ENCODE measurements at places on chromosomes 4 and X.

GRCh38 chr4:41452484-41453225 lies 85.3 kb upstream of the LIMCH1 start:
- no peak for DNase-seq

DNA sequence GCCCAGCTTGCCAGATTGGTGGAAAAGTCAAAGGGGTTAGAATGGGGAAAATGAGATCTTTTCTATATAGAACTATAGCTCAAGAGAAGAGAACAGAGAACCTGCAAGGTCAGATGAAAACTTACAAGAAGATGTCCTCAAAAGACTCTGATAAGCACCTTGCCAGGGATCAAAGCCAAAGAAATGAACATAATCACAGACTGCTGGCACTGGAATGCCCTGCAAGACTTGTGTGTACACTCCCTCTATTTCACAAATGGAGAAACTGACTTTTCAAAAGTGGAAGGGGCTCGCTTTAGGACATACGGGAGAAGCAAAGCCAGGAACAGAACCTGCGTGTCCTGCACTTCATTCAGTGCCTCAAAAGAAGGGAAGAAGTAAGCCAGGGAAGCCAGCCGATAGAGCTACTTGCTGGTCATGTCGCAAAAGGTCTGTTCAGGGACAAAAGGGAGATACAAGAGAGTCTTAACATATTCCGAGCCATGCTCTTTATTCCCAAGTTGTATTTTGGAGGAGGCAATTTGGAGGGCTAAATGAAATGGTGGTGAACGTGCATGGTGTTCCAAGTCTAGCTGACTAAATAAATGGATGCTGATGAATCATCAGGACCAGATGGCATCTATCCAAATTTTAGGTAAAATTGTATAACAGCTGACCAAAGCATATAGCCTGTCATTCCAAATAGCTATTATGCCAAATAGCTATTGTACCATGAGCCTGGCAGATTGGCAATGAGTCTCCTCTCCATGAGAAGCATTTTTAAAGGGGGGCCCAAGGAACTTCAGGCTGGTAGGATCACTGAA lies 175.6 kb upstream of the GPC4 start:
- no peak for DNase-seq

DNA sequence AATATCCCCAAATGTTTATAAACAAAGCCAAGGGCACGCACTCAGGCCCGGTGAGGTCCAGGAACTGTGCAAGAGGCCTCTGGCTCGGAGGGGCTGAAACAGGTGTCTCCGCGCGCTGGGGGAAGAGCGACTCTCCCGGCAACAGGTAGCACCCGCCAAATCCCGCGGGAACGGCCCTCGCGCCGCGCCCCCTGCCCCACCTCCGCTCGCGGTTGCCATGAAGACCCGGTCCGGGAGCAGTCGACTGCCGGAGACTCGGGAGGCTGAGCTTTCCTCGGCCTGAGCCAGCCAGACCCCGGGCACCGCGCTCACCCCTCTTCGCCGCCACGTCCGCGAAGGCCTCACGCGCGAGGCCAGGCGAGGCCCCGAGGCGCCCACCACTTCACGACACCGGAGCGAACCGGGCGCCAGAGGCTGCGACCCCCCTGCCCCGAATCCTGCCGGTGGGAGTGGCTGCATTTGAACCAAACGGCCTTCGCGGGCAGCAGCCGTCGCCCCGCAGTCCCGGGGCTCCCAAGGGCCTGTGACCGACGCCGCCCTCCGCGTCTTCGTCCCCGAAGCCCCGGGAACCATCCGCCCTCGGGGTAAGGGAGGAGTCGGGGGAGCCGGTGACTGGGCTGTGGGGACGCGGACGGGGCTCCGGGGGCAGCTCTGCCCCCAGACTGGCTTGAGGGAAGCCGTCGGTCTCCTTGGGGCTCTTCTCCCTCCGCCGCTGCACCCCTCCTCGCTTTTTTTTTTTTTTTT lies at the start of gene NSUN7:
NSUN7 (plus strand) TSS at position 239 of the 744 bp plus-strand sequence. CDS start 739 bp downstream, outside the sequence.
- peak; percentile 5 for DNase-seq

- DNase-seq, result no peak
These were observed 1444.0 kb downstream of the PCDH18 start for GRCh38 chr4:136088211-136088867.

DNA sequence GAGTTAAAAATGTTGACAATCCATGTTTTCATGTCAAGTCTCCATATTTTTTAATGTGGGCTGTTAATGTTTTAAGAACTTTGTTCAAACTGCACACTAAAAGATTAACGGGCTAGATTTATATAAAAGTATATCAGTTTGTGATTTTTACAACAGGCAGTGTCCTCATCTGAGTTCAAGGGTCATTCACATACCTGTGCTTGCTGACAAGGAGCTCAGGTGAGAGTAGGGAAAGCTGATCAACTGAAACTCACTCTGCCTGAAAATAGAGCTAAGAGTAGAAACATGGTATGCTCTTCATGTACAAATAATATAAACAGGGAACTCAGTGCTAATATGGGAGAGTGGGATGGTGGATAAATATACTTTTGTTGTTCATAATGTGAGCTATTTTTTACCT lies 102.3 kb upstream of the DKK2 start:
- no peak for DNase-seq

GRCh38 chr4:575281-576141 lies 584 bp downstream of the TMEM271 start:
- DNase-seq, result peak; percentile 47

DNA sequence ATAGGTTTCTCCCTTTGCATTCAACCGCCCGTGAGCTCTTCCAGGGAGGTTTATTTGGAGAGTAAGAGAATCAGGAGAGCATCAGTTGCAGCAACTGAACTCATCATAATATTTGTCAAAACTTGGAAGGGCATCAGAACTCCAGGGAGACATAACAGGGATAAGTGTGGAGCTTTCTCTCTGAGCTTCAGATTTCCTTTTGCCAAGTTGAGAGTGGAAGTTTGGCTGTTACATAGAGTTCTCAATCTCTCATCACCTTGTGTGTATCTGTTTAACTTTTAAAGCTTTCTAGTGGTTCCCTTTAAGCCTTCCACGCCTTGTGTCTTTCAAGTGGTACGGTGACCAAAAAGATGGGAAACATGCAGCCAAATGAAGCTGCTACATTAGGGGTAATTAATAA lies 18.8 kb downstream of the BMP3 start:
- no peak for DNase-seq

DNA sequence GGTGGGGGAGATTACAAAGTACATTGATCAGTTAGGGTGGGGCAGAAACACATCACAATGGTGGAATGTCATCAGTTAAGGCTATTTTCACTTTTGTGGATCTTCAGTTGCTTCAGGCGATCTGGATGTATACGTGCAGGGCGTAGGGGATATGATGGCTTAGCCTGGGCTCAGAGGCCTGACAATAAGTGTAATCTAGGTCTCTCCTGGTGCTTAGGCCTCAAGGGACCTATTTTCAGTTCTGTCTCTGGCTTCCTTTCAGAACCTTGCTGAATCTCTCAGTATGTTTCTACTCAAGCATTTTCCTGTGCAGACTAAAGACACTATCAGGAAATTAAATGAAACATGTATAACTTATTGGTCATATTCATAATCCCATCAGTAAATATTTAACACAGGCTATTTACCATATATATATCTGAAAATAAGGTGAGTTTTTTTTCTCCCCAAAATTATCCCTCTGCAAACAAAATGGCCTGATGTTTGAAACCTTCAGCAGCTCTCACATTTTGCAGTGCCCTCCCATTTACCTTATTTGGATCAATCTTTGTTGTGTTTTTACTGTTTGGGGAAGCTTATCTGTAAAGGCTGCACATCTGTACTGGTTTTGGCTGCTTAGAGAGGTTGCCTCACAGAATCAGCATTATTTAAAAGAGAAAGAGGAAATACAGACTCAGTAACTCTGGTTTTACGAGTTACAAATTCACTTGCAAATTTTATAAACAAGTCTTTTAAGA lies 2.3 kb upstream of the ZCCHC4 start:
- no peak for DNase-seq

GRCh38 chrX:56233100-56233499 lies 944 bp downstream of the KLF8 start:
- no peak for DNase-seq

GRCh38 chr4:18733961-18734360 lies 712.4 kb upstream of the LCORL start:
- no peak for DNase-seq

DNA sequence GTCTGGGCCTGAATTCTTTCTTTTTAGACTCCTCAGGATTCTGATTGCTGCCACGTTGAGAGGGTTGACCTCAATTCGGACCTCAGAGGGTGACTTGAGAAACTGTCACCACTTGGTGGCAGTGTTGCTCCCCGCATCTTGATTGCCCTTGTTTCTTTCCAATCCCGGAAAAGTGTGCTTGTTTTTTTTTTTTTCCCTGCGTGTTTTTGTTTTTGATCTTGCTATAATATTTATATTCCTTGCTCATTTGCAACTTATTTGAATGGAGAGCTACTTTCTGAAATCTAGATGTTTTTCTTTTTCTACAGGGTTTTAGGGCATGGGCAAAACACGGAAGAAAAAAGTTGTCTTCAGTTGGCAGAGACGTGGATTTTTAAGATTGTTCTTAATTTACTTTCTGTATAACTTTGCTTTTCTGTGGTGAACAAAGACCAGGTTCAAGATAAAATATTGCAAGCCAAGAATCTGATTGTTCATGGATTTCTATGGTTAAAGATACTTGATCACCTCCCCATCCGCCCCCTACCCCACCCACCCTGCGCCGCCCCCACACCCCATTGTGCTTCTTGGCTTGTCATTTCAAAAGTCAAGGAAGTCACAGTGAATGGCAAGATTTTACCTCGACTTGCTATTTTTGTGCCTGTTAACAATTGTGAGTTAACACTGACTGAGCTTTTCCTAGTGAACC lies 102.0 kb downstream of the PTTG2 start:
- DNase-seq, result peak; percentile 72

- DNase-seq, result peak; percentile 25
These were observed 118.5 kb downstream of the PLS3 start for GRCh38 chrX:115679460-115679859.

- no peak for DNase-seq
These were observed 415.2 kb upstream of the HS3ST1 start for GRCh38 chr4:11843927-11844326.

DNA sequence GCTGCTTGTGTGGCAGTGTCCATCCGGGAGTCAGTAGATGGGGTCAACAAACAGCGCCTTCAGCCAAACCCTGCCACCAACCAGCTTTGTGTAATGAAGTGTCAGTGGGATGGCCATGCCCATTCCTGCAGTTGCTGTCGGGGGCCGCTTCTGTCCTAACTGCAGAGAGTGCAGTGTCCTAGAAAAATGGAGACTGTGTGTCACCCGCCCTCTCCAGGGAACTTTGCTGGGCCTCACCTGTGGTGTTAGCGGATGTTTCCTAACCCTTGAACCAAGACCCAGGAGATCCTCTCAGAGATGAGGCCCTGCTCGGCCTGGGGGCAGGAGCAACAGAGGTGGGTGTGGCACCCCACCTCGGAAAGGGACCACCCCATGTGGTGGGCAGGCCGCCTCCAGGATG lies 35.3 kb upstream of the HGFAC start:
- no peak for DNase-seq

GRCh38 chr4:32745351-32745750 lies 2025.2 kb downstream of the PCDH7 start:
- no peak for DNase-seq
